ENCODE measurements at places on chromosomes 11 and 22.
A peak's percentile ranks its signal among the peaks of the same experiment; 100 is the strongest.

DNA sequence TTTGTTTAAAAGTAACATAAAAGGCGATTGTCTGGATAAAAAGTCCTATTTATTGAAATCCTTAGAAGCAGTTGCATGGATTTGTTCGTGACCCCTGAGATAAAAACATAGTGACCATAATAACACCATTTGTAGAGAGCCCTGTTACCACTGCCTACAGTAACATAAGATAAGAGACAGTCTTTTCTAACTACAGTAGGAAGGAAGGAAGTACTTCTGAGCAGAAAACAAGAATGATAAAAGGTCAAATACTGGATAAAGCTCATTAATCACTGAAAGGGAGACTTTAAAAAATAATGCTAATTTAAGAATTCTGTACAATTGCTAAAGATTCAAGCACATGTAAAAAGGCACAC, 47.1 kb upstream of the SOX6 start:
- H3K4me3 ChIP-seq: no peak overlapping the region
- peaks cover 6% of the 10 kb centered on the region for H3K4me1 ChIP-seq
- H3K27me3 ChIP-seq: no peaks in the 10 kb centered on the region
- no peak overlapping the region for H3K27ac ChIP-seq
- no peaks in the 10 kb centered on the region for H3K36me3 ChIP-seq

GRCh38 chr11:80726236-80726635, 1285.4 kb upstream of the TENM4 start:
- no peaks in the 10 kb centered on the region for H3K4me1 ChIP-seq
- no peaks in the 10 kb centered on the region for H3K27me3 ChIP-seq
- H3K4me3 ChIP-seq: no peak overlapping the region
- no peak overlapping the region for H3K27ac ChIP-seq

- no peaks in the 10 kb centered on the region for H3K36me3 ChIP-seq
- no peak for DNase-seq
- peaks cover 22% of the 10 kb centered on the region for H3K4me1 ChIP-seq
- no peak overlapping the region for H3K27ac ChIP-seq
- H3K4me3 ChIP-seq: no peak overlapping the region
Observed at GRCh38 chr11:60763692-60764369, 7.2 kb downstream of the MS4A15 start.

DNA sequence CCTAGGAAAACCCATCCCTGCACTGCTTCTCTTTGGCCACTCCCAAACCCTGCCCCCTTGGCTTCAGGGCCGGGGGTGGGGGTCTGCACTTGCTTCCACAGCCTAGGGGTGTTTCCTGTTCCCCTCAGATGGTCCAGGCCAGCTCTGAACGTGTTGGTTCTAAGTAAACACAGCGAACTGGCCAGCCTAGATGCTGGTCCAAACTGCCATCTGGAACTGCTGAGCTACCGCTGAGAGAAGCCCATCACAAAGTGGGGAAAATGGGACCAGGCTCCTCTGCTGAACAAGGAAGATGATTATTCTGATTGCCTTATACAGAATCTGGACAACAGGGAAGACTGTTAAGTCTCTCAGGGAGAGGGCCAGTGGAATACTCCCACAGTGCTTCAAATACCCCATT, 23.5 kb upstream of the YPEL1 start:
- H3K27me3 ChIP-seq: no peaks in the 10 kb centered on the region
- no peak overlapping the region for H3K27ac ChIP-seq
- H3K36me3 ChIP-seq: peaks cover 4% of the 10 kb centered on the region
- no peak for DNase-seq
- no peaks in the 10 kb centered on the region for H3K4me1 ChIP-seq

DNA sequence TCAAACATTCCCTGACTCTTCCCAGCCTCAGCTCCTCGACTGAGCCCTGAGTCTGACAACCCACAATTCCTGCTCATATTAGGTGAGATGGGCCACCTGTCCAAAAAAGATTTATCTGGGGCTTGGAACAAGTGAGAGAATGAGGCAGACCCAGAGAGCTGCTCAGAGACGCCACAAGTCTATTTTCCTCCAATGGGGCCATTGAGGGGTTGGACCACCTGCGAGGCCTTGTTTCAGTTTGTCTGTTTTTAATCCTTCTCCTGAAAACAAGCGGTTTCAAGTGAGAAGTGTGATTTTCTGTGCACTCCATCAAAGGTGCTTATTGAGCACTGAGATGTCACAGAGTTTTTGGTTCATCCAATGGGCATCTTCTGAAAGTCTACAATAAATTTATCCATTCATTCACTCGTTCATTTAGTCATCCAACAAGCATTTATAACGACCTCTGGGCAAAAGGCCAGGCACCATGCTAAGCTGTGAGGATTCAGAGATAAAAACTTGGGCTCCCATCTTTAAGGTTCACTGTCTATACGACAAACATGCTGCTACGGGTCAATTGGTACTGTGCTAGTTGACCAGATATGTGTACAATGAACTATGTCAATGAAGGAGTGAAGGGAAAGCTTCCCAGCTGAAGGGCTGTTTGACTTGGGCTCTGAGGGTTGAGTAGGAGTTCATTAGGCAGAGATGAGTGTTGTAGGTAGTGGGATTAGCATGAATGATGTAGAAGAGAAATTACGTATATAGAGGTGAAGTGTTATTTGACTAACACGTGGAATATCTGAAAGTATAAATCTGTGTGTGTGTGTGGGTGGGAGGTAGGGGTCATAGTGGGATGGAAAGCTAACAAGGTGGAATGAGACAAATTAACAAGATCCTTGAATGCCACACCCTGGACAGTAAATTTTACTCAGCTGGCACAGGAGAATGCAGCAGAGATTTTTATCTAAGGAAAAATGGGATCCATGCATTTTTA, 168.9 kb downstream of the MIAT start:
- no peaks in the 10 kb centered on the region for H3K4me1 ChIP-seq
- no peak for DNase-seq
- H3K27ac ChIP-seq: no peak overlapping the region
- no peaks in the 10 kb centered on the region for H3K36me3 ChIP-seq

DNA sequence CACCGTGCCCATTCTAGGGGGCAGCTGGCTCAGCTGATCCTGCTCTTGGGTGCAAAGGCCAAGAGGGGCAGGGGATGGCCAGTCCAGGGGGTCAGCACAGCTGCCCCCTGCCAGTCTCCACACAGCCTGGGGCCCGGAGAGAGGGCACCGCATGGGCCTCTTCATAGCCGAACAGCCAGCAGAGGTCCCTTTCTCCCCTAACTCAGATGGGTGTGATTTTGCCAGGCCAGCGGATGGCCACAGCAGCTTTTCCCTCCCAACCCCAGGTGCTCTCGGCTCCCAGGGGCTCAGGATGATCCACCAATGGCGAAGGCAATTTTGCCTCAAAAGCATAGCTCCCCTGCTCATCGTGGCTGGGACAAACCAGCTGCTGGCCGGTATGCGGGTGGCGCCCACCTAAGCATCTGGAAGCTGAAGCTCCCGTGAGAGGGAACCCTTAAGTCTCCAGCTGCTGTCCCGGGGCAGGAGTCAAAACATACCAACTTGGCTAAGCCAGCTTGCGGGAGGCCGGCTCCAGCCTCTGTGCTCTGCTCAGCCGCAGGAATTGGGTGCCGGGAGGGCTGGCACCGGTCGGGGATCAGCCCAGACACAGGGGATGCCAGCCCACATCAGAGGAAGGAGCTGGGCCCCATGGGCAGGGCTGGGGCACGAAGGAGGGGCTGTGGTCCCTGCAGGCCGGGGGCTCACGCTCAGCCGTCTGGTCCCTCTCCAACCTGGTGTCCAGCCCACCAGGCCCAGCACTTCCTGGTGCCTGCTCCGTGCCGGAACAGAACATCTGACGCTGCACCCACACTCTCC, 30.5 kb upstream of the GNB1L start:
- H3K27me3 ChIP-seq: no peaks in the 10 kb centered on the region
- no peak for DNase-seq
- H3K4me3 ChIP-seq: no peak overlapping the region
- no peaks in the 10 kb centered on the region for H3K4me1 ChIP-seq
- H3K27ac ChIP-seq: no peak overlapping the region

GRCh38 chr11:1823376-1824220, 11.2 kb upstream of the SYT8 start:
- peaks cover 45% of the 10 kb centered on the region for H3K4me1 ChIP-seq
- DNase-seq: peak; percentile 45
- H3K36me3 ChIP-seq: no peaks in the 10 kb centered on the region
- H3K27me3 ChIP-seq: no peaks in the 10 kb centered on the region

- H3K4me1 ChIP-seq: peaks cover 58% of the 10 kb centered on the region
- H3K4me3 ChIP-seq: no peak overlapping the region
- peak; percentile 69 for DNase-seq
- H3K36me3 ChIP-seq: no peaks in the 10 kb centered on the region
- no peaks in the 10 kb centered on the region for H3K27me3 ChIP-seq
- H3K27ac ChIP-seq: no peak overlapping the region
Observed at GRCh38 chr11:13335319-13335718, 57.7 kb downstream of the BMAL1 start.

DNA sequence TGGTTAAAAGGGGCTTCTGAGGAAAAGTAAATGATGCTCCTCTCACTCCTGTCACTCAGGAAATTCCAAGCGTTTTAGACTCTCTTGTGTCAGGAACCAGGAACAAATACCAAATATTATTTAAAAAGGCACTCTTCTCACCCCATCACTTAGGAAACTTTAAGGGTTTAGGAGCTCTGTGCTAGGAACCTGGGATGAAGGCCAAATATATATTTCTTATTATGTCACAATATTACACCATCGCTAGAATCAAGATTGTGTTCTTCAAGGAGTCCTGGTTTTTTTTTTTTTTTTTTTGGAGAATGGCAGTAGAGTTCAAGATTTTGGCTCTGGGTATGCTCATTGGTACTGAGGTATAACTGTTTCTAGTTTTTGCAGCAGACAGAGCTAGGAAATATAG, 79.0 kb upstream of the HEPHL1 start:
- no peak overlapping the region for H3K4me3 ChIP-seq
- H3K36me3 ChIP-seq: no peaks in the 10 kb centered on the region
- H3K27me3 ChIP-seq: no peaks in the 10 kb centered on the region

DNA sequence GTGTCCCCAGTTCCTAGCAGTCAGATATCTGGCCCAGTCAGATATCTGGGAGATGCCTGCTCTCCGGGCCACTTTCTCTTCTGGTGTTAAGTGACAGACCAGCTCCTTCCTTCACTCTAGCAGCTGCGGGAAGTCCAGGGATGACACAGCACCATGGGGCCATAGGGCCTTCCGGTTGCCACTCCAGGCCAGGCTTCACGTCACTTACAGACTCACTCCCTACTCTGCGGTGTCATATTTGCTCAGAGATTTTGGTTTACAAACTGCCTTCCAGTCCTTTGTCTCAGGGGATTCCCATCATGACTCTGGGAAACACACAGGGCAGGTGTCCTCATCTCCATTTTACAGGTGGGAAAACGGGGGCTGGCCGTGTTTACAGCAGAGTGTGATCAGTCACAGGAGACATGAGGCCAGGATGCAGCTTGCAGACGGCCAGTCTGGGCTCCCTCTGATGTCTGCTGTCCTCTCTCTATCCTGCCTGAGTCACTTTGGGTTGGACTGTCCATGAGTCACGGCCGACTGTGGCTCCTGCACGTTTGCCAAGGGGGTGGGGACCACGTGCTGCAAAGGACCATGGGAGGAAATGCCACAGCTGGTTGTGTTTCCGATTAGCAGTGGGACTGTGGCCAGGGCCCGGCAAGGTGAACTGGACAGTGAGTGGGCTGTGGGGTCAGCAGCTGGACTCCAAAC, 8.2 kb upstream of the TBC1D22A start:
- H3K27ac ChIP-seq: peak overlapping the region; percentile 74
- H3K4me1 ChIP-seq: peaks cover 38% of the 10 kb centered on the region
- DNase-seq: peak; percentile 94
- H3K36me3 ChIP-seq: no peaks in the 10 kb centered on the region
- no peak overlapping the region for H3K4me3 ChIP-seq
- H3K27me3 ChIP-seq: no peaks in the 10 kb centered on the region

DNA sequence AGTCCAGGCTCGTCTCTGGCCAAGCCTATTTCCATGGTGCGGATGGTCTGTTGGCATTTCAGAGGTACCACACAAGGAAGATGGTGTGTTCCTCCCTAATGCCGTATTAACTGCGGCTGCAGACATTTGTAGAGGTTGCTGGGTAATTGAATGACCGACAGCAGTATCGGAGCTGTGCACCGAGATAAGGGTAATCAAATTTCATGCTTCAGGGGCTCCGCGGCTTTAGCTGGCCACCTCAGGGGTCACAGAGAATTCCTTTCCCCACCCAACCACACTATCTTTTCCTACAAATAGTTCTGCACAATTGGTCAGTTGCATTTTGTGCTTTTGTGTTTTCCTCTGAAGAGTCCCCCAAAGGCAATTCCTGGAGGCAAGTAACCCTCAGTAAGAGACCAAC, 297.4 kb downstream of the OPCML start:
- no peak for DNase-seq
- H3K27ac ChIP-seq: no peak overlapping the region
- H3K27me3 ChIP-seq: no peaks in the 10 kb centered on the region
- no peak overlapping the region for H3K4me3 ChIP-seq
- no peaks in the 10 kb centered on the region for H3K4me1 ChIP-seq

- peak; percentile 68 for DNase-seq
- peak overlapping the region; percentile 78 for H3K4me3 ChIP-seq
- H3K27ac ChIP-seq: peak overlapping the region; percentile 90
- peaks cover 3% of the 10 kb centered on the region for H3K4me1 ChIP-seq
Observed at GRCh38 chr11:32830413-32830738, 649 bp downstream of the PRRG4 start.

GRCh38 chr22:41526830-41527799, 17.2 kb downstream of the POLR3H start:
- H3K4me1 ChIP-seq: peaks cover 23% of the 10 kb centered on the region
- H3K27ac ChIP-seq: peak overlapping the region; percentile 2

- H3K36me3 ChIP-seq: no peaks in the 10 kb centered on the region
- H3K27ac ChIP-seq: no peak overlapping the region
- DNase-seq: no peak
- H3K27me3 ChIP-seq: no peaks in the 10 kb centered on the region
- H3K4me3 ChIP-seq: no peak overlapping the region
Observed at GRCh38 chr11:119258983-119259382, 52.8 kb downstream of the CBL start.

GRCh38 chr22:21029486-21030025, 2.8 kb downstream of the SLC7A4 start:
- no peak overlapping the region for H3K27ac ChIP-seq
- H3K27me3 ChIP-seq: no peaks in the 10 kb centered on the region
- H3K4me1 ChIP-seq: peaks cover 10% of the 10 kb centered on the region
- H3K36me3 ChIP-seq: no peaks in the 10 kb centered on the region

- no peak overlapping the region for H3K27ac ChIP-seq
- H3K36me3 ChIP-seq: no peaks in the 10 kb centered on the region
- no peak overlapping the region for H3K4me3 ChIP-seq
- no peaks in the 10 kb centered on the region for H3K4me1 ChIP-seq
Observed at GRCh38 chr11:29309992-29310391, 706.8 kb downstream of the KCNA4 start.

GRCh38 chr11:69928975-69929374, 109.8 kb upstream of the FGF3 start:
- DNase-seq: no peak
- H3K4me3 ChIP-seq: no peak overlapping the region
- H3K4me1 ChIP-seq: no peaks in the 10 kb centered on the region
- no peaks in the 10 kb centered on the region for H3K27me3 ChIP-seq
- H3K27ac ChIP-seq: no peak overlapping the region
- no peaks in the 10 kb centered on the region for H3K36me3 ChIP-seq

Data from body of pancreas (tissue), 4 donors.